ENCODE measurements at places on chromosomes 1 and 21.

GRCh38 chr1:3906672-3907020 lies 6.6 kb upstream of the C1orf174 start:
- no peak for DNase-seq

GRCh38 chr1:17572264-17572985 lies 32.9 kb downstream of the ARHGEF10L start:
- no peak for DNase-seq

DNA sequence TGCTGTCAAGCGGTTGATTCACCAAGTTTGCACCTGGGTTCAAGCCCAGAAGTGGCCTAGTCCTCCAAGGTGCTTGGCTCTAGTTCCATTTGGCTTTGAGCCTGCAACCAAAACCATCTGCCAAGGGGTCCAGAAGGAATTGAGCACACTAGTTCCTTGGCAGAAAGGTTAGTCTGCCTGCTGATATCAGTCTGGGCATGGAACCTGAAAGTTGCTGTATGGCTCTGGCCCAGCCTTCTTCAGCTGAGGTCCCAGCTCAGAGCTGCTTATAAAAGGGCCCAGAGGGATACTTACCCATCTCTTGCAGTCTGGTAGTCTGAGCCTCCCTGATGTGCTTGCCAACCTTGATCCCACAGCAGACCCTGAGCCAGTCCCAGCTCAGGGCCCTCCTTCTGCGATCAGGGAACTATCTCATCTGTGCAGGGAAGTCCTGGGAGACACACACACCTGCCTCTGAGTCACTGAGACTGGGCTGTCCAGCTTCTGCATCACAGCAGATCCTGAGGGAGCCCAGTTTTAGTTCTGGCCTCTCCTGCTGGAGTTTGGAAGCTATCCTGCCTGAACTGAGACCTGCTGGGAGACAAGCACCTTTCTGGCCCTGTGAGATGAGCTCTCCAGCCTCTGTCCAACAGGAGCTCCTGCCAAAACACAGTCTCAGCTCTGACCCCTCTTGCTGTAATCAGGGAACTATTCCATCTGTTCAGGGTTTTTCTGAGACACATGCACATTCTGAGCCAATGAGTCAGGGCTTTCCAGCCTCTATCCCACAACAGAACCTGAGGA lies 75.8 kb downstream of the CTH start:
- DNase-seq, result peak; percentile 88

GRCh38 chr1:116255486-116256285 lies 117.4 kb upstream of the ATP1A1 start:
- DNase-seq, result no peak

- peak; percentile 30 for DNase-seq
Measured at GRCh38 chr1:201025571-201026002, 2.1 kb upstream of the KIF21B start.

DNA sequence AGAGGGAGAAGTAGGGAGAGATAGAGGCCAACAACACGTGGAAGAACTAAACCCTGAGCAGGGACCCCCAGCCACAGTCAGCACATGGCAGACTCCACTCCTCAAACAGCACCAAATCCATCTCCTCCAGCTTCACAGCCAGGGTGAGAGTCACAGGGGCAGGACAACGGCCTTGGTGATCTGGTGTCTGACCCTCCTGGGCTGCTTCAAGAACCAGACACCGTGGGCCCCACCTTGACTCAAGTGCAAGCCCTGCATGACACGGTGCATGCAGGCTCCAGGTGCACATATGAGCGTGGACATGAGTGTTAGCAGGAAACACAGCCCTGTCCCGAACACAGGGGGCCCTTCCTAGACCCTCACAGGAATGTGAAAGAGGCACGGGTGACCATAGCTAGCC lies 21.9 kb downstream of the S100A7 start:
- DNase-seq, result no peak

DNA sequence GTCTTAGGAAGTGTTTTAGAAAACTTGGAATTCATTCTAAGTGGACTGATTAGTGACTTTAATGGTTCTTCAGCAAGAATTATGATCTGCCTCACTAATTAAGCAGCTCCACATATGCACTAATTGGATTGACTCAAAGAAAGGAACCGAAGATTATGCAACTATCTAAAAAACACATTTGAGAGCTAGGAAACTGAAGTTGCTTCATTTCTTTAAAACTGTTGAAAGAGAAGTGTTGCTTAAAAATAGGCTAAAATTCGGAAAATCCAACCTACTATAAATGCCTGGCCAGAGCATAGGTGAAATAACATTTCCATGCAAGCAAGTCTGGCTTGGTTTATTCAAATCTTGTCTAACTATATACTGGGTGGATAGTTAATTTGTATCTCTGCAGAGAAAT lies 502.9 kb upstream of the ZRANB2 start:
- no peak for DNase-seq

DNA sequence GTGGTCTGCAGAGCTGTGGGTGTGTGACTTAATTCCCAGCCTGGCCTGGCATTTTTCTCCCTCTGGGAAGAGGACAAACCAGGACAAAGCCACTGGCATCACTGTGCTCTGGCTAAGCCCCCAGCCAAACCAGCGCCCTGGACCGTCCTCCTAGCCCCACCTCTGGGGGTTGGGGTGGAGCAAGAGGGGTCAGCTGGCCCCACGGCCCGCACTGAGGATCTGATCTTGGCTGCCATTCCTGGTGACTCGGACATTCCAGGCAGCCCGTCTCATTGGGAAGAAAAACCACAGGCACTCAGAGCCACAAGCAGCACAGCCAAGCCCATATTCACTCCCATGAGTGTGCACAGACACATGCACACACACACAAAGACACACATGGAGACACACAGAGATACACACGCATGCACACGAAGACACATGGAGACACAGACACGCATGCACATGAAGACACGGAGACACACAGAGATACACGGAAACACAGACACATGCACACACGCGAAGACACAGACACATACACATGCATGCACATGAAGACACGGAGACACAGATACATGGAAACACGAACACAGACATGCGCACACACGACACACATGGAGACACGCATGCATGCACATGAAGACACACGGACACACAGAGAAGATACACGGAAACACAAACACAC lies 2.3 kb upstream of the MXRA8 start:
- peak; percentile 92 for DNase-seq

DNA sequence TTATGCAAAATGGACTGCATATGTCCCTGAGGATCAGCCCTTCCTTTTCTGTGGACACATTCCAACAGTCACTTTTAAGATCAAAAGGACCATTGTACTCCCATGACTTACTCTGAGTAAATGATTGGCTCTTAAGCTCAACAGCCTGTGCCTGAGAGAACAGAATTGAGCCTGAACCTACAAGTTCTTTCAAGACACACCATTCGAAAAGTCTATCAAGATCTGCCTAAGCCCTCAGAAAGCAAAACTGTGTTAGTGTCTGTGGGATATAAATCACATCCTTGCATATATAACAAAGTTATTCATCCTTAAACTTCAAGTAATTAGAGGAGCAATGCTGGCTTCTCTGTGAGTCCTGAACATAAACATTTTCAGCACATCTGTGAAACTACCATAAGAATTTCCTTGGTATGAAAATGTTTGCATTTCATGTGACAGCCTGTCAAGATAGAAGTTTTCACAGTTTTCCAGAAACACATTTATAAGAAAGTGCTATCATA lies 41.6 kb downstream of the PCNX2 start:
- DNase-seq, result no peak

DNA sequence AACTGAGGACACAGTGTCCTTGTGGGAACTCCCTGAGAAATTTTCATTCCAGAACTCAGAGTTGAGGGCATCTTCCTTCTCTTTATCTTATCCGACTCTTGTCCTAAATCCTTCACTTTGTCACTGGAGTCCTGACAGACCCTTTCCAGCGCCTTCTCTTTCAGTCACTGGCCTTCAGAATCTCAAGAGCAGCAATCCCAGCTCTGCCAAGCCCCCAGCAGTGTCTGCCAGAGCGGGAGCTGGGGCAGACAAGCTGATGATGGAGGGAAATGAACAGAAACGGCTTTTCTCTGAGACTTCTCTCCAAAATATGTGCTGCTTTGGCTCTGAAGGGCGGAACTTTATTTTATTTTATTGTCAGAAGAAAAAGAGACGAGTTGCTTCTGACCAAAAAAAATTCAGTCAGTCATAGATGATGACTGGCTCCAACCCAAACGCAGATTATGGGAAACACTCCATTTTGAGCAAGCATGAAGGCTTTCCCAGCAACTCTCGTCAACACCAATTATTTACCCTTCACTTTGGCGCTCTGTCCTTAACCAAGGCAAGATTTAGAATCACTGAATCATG lies 32.2 kb downstream of the MIS18A start:
- no peak for DNase-seq

DNA sequence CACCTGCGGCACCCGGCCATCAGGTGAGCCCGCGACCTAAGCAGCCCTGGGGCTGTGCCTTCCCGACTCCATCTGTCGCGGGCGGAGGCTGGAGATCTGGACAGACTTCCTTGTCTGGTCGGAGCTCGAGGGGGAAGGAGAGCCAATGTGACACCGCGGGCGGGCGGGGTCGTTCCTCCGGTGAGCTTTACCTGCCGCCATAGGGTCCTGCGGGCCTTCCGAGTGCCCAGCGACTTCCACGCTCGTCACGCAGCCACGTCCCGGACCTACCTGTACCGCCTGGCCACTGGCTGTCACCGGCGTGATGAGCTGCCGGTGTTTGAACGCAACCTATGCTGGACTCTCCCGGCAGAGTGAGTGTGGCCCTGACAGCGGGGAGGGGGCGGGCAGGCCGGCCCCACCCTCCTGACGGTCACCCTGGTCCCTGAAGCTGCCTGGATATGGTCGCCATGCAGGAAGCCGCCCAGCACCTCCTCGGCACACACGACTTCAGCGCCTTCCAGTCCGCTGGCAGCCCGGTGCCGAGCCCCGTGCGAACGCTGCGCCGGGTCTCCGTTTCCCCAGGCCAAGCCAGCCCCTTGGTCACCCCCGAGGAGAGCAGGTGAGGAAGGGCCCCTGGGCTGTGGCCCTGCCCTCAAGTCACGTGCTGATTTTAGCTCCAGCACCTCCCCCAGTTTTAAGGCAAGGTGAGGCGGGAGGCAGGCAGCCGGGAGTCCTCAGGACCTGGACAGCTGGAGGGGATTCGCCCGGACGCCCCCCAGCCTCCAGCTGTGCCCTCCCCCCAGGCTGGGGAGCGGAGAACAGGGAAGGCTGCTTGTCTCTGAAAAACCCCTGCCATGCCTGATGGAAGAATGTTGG lies 1.1 kb downstream of the PUSL1 start:
- DNase-seq, result no peak

DNA sequence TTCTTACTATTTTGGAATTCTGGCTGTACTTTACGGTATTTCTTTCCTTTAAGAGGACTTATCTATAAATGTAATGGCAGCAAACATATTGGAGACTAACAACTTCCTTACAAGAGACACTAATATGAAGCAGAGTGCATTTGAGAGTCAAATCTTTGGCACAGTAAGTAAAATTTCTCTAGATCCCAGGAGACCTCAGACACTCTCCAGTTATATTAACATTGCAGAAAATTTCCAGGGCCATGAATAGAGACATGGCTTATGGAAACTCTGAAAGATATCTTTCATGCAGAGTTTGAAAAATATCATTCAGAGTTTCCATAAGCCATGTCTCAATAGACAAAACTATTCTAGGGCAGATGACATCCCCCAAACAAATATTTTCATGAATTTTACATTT lies 51.2 kb downstream of the IL23R start:
- no peak for DNase-seq

DNA sequence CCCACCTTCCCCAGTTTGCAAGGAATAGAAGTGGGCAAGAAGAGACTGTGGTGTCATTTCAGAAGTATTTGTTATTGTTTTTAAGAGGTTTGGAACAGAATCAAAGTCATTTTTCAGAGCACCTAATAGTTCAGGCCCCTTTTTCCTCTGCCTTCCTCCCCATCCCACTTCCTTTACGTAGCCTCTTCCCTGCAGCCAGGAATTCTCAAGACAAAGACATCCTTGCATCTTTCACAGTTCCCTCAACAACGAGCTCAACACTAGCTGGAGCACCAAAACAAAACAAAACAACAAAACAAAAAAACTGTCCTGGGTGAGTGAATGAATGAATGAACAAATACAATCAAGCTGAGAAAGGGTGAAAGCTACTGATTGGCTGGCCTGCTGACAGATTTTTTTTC lies 7.0 kb downstream of the PALMD start:
- DNase-seq, result no peak

DNA sequence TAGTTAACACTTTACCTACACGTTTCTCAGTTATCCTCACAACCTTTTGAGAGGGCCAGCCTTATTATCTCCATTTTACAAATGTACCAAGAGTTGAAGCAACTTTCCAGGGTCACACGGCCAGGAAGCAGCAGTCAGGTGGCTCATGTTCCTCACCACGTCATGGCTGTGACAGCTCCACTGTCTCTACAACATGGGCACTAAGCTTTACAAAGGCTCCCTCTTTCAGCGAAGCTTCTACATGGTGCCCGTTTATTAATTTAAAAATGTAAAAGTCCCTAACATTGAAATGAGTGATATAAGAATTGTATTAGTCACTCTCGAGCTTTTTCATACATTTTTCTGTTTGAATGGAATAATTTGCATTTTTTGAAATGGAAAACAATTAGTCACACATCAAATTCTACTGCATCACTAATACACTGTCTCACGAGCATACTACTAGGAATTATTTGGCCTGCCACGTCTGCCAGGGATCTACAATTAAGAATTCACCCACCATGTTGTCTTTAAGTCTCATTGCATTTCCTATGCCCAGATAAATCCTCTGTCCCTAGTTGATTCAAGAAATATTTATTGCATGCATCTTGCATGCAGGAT lies 28.4 kb upstream of the LIN9 start:
- no peak for DNase-seq

GRCh38 chr1:206921772-206922265 lies at the start of gene FCMR:
FCMR (minus strand) TSS chr1:206921941; CDS start chr1:206921854, 87 bp downstream.
- DNase-seq, result no peak

DNA sequence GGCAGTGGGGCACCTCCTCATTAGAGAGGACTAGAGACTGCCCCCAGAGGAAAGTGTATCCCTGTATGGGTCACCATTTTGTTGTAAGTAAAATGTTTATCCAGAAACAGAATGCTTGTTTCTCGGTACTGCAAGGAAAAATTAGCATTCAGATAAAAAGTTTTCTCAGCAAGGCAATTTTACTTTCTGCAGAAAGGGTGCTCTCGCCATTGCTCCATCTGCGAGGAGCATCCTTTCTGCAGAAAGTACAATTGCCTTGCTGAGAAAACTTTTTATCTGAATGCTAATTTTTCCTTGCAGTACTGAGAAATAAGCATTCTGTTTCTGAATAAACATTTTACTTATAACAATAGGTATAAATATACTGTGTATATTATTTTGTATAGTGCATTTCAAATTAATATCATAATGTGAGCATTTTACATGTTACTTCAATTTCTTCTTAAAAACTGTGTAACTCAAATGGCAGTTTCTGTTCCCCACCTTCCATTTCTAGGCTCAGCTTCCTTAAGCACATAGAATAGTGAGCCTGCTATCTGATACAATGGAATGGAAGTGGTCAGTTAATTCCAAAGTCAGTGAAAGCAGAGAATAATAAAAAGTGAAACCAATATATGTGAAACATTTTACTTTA lies 76.5 kb upstream of the DESI2 start:
- no peak for DNase-seq

DNA sequence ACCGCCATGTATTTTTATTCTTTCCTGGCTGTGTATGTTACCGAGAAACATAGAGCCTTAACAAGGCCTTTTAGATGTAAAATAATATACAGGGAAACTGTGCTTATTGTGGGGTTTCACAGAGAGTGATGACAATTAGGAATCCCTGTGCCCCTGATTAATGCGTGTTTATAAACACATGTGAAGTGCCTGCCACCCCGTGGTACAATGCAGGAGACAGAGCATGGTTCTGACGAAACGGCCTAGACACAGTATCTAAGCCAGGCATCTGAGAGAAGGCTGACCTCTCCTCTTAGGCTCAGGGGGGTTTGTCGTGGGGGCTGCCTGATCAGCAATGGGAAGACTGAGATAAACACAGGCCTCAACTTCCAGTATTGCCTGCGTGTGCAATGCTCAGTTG lies 200.0 kb downstream of the AJAP1 start:
- no peak for DNase-seq

Measured in brain microvascular endothelial cell (primary cell).